AG20443 (cell line): ENCODE measurements at places on chromosomes 1 and 21.

DNA sequence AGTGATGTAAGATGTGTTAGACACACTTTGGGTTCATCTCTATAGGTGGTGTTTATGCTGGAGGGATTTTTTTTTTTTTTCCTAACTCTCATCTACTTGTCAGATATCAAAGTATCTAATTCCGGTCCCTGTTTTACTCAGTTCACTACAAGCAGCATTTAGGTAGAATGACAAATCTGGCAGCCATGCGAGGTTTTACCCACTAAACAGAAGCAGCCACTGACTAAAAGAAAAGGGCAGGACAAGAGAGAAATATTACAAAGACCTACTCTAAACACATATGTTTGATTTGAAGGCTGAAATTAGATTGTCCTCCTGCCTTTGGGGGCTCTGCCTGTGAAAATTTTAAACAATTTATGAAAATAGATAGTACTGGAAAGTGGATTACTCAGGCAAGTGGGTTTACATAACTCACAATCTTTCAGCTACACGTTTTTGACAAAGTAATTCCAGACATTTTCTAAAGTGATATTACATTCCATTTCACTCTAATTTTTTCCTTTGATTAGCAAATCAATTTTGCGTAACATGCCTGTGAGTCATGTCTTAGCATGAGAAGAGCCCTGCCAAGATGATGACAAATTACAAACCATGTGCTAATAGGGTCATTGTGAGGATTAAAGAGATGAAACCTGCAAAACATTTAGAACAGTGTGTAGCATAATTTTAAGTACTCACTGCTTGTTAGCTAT, 172.6 kb downstream of the PLA2G4A start:
- DNase-seq: peak; percentile 61

GRCh38 chr1:231465051-231465450, 43.0 kb upstream of the EGLN1 start:
- DNase-seq: no peak

- DNase-seq: no peak
These were observed 102.2 kb upstream of the HAO2 start for GRCh38 chr1:119266386-119266785.

DNA sequence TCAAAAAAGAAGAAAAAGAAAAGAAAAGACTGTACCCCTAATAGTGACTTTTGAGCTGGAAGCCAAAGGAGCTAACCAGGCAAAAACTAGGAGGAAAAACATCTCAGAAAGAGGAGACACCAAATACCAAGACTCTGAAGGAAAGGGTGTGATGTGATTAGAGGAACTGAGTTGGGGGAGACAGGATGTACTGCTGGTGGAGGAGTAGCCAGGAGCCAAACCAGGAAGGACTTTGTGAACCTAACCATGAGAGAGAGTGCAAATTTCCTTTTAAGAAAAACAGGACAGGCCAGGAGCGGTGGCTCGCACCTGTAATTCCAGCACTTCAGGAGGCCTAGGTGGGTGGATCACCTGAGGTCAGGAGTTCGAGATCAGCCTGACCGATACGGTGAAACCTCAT, 4.1 kb upstream of the RBP7 start:
- no peak for DNase-seq

DNA sequence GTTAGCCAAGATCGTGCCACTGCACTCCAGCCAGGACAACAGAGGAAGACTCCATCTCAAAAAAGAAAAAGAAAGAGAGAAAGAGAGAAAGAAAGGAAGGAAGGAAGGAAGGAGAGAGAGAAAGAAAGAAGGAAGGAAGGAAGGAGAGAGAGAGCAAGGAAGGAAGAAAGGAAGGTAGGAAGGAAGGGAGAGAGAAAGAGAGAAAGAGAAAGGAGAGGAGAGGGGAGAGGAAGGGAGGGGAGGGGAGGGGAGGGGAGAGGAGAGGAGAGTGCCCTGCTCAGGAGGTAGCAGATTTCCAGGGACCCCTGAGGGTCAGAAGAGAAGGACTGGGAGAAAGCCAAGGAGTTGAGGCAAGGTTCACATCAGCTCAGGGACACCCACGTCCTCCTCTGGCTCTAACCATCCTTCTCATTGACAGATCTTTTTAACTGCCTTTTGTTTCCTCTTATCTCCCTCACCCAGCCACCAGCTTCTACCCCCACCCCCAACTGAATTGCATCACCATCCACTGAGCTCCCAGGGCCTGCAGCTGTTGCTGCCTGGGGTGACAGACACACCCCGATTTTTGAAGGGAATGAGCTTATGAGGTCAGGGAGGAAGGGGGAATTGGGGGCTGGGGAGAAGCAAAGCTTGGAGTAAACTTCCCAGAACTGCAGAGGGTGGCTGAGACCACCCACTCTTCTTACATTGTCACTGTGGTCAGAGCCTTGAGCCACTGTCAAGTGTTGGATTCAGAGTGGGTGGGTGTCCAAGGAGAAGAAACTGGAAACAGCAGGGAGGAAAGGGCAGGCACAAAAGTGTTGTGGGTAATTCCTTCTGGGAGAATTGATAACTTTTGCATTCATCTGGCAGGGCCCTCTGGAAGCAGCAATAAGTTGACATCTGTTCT, 91.6 kb downstream of the GLUL start:
- peak; percentile 32 for DNase-seq

- peak; percentile 35 for DNase-seq
These were observed 88.6 kb downstream of the SELENOF start for GRCh38 chr1:86825319-86825718.

DNA sequence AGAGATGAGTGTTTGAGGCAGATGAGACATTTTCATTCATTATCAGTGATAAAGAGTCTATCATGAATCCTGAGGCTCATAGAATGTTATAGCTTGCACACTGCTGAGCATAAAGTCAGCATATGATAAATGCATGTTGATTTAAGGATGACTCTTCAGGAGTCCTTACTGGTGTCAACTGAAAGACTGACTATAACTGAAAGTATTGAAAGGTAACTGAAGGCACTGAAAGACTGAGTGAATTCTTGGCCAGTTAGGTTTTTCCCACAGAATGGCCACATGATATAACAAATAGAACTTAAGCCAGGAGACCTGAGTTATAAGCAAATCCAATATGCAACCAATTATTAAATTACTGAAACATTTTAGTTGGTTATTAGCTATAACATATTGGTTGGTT, 69.0 kb upstream of the HSD17B7 start:
- DNase-seq: no peak
